NCI-H2171 treated with DMSO at 0.1 percent for 48 hours (cell line): ENCODE measurements at places on chromosomes 3 and 15.
A peak's percentile ranks its signal among the peaks of the same experiment; 100 is the strongest.

DNA sequence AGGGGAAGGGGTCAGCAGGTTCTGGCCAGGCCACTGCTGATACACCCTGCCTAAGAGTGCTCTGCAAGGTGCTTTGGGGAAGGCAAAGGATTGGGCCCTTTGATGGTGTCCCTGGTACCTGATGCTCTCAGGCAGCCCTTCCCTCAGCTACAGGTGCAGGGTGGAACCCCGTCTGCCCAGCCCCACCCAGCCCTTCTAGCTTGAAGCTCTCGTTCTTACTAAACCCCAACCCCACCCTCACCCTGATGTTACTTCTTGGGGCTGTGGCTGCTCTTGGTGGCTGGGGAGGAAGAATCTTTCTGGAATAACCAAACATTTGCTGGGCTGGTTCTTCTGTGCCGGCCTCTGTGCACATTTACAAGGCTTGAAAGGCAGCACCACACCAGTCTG lies 6.4 kb downstream of the GNAI2 start:
- DNase-seq: no peak

GRCh38 chr3:189685291-189685690 lies 54.1 kb downstream of the TP63 start:
- peak; percentile 42 for DNase-seq

DNA sequence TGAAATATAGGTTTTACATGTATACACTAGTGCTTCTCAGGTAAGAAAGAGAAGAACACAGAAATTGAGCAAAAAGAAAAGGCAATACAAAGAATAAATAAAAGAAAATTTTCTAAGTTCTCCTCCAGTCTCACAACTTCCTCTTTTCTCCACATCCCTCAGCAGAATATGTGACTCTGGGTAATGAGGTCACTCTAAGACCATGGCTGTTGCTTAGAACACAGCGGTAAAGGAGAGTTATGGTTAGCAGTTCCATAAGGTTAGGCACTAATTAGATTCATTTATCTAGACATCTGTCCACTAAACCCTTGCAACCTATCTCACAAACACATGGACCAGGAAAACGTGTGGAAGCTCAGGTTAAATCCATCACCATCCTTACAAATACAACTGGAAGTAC lies 47.9 kb downstream of the IGSF11 start:
- no peak for DNase-seq

GRCh38 chr3:58621086-58621830 lies 44.1 kb upstream of the FAM107A start:
- DNase-seq: no peak

- no peak for DNase-seq
Measured at GRCh38 chr3:56157693-56158362, 310.4 kb downstream of the ERC2 start.

DNA sequence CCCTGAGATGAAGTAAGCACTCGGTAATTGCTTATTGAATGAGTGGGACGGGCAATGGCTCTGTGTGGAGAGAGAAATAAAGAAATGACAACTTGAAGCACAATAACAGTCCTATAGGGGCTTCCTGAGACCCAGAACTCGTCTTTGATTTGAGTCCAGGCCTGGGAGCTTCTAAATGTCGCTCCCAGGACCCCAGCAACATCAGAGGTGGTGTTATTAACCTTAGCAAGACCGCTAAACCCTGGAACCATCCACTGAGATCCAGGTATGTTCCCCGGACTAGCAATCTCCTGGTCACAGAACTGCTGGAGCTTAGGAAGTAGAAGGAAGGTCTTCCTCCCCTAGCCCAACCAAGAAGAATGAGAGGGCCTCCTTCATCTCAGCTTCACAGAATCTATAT lies 160.0 kb downstream of the MINAR1 start:
- no peak for DNase-seq

- DNase-seq: no peak
Measured at GRCh38 chr3:23865595-23866396, 51.0 kb downstream of the NKIRAS1 start.

- no peak for DNase-seq
Measured at GRCh38 chr3:193574488-193575070, 18.4 kb upstream of the OPA1 start.

DNA sequence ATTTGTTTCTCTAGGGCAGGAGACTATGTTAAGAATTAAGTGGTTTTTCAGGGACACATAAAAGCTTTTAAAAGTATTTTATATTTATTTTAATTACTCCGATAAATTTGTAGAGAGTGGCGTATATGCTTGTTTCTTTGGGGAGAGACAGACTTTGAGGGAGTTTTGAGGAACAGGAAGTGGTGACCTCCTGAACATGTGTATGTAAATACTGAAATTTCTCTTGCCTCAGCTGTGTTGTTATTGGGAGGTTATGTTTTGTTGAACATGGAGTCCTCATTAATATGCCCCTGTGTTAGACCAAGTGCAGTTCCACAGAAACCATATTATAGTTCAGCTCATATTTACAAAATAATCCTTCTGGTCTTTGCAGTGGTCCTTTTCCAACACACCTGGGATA lies 41.8 kb upstream of the UTS2B start:
- no peak for DNase-seq

- no peak for DNase-seq
Measured at GRCh38 chr15:44535523-44536301, 1.2 kb upstream of the EIF3J start.

DNA sequence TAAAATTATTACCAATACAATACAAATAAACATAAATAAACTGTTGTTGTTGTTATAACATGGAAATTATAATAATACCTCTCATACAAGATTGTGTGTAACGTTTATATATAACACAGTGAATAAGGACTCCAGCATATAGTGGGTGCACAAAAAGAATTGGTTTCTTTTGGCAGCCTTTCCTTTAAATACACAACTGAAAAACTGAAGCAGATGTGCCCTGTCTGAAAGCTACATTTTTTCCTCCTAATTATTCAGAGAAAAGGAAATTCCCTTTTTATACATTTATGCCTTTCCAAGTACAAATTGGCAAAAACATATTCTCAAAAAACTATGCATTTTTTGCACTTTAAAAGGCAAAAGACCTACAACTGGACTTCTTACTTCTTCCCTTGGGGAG lies 928.9 kb upstream of the NR2F2 start:
- DNase-seq: no peak

DNA sequence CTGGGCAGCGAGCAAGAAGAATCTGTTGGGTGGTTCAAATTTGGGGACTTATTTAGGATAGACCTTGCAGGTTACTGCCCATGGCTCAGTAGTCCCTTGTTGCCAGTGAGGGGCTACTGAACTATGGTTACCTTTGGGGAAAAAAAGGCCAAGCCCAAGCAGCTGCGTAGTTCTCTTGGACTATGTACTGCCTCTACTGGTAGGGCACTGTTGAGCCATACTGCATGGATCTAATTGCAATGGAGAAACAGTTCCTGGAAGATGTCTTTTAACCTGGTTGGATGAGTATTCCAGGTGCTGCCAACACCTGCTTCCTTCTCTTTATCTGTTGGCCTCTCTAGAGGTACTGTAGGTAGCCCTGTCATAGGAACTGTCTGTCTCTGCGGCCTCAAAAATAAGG lies 671.9 kb upstream of the CBLB start:
- DNase-seq: no peak

DNA sequence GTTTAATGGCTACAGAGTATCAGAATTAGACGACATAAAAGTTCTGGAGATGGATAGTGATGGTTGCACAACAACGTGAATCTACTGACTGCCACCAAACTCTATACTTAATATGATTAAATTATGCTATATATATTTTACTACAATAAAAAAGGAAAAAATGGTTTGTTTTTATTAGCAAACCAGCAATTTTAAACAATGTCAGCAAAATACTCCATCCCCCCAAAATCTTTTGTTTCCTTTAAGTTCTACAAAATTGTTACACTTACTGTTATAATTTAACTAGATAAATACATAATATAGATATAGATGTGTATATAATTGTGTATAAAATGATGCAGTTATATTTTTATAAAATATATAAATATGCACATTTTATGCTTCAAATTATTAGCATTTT lies 710.8 kb upstream of the UBE2E2 start:
- DNase-seq: no peak

DNA sequence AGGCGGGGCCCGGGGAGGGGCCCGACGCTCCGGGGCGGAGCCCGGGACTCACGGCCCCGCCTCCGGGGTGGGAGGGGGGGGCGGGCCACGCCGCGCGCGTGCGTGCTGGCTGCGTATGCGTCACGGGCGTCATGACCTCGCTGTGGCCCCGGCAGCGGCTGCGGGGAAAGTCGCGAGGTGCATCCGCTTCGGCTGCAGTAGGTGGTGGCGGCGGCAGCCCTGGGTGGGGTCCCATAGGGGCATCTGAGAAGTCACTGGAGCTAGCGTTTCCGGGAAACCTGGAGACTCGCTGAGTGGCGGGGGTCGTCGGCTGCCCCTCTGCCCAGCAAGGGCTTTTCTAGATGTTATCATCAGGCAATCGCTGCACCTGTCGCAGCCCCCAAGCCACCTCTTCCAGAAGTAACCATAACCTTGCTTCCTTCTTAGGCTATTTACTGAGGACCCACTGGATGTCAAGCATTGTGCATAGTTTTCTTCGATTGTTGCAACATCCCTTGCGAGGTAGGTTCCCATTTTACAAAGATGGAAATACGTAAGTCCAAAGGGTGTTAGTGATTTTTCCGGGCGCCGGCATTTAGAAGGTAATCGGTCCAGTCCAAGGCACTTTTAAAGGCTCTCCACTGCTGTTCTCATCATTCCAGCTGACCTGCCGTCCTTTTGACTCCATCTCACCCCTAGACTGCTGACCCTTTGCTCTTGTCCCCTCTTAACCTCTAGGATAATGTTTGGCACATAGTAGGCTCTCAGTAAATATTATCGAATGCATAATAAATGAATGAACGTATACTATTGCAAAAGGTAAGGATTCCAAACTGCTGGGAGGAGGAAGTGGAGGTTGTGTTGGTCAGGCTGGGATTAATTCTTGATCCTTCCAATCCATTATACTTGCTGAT lies at the start of gene GDPGP1:
Gene GDPGP1, plus strand, starts transcription at position 114 of the 893 bp plus-strand sequence. CDS start 6,700 bp downstream, outside the sequence.
- no peak for DNase-seq

GRCh38 chr3:359672-360071 lies 163.1 kb downstream of the CHL1 start:
- no peak for DNase-seq
